Stimulated activated CD4-positive, alpha-beta T cell treated with anti-CD3 and anti-CD28 coated beads, Interleukin-1b, Interleukin-23, amount 100 ng/mL, for 1 hour (primary cell): ENCODE measurements at places on chromosomes 3 and 15.

DNA sequence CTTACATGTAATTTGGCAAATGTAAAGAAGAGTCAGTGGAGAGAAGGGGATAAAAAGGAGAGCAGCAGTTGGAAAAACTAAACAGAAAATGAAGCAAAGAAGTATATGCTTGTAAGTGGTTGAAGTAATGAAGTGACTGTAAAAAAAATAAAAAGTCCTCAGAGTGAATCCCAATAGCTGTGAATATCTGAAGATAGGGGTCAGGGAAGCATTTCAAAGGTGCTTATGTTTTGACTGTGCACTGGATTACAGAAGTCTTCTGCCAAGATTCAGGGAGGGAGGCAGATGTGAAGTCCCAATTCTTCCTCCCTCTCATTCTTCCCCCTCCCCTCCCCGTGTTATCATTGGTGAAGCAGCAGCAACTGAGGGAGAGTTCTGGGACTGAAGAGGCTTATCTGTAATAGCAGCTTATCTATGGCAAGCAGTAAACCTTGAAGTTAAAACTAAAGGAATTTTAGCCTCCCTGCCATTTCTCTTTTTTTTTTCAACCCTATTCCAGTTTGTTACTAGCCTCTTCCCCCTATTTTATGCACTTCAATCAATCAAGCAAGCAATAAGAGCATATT lies 597.9 kb downstream of the IGSF11 start:
- DNase-seq: no peak

- no peak for DNase-seq
Measured at GRCh38 chr15:37131621-37132020, 31.3 kb upstream of the MEIS2 start.

GRCh38 chr3:170322566-170323269 lies 34.8 kb upstream of the SKIL start:
- no peak for DNase-seq

- no peak for DNase-seq
Measured at GRCh38 chr15:52714968-52715367, 35.8 kb upstream of the ATOSA start.

DNA sequence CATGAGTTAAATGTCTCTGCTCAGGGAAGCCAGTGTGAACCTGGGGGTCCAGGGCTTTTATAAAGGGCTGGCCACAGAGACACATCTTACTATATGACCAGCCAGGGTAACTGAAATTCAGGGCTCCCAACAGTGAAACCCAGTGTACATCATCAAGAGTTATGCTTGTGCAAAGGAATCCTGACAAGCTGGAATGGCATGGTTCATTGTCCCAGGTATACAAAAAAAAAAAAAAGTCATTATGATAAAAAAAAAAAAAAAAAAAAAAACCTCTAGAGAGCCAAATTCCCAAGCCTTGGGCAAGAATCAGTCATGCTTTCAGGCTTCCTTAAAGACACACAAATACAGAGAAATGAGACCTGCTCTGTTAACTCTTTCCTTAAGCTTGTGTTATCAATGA lies 452.0 kb downstream of the GABRG3 start:
- no peak for DNase-seq

GRCh38 chr3:42851228-42851834 lies 24.3 kb downstream of the CYP8B1 start:
- DNase-seq: no peak

DNA sequence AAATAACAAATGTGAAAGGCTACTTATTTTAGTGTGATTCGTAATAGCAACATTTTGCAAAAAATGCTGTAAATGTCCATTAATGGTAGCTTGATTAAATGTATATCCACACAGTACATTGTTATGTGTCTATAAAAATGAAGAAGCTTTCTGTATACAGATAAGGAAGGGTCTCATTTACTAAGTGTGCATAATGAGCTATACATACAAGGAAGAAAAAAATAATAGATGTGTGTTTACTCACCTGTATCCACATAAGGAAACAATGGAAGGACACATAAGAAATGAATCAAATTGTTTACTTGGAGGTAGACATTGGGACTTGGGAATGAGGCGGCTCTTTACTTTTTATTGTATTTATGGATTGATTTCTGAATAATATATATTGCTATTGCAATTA lies 34.9 kb downstream of the MED12L start:
- DNase-seq: no peak

DNA sequence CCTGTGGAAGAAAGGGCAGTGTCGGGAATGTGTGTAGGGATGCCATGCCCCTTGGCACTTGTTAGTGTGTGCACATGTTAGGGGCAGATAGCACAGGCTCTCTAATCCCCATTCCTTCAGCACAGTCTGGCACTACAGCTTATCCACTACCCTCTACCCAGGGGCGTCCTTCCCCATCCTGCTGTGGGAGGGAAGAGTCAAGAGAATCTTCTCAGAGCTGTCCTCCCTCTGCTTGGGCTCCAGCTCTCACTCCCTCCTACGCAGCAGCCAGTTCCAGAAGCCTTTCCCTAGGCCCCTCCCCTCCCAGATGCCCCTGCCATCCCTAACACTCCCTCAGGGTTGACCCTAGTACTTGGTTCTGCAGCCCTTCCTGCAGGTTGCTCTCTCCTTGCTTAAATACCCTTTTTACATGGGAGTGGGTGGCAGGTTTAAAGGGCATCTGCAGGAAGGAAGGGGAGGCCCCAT lies 815 bp upstream of the GRM2 start:
- DNase-seq: no peak
